IPS-NIHi11 (cell line): ENCODE measurements at places on chromosomes 11 and 22.
A peak's percentile ranks its signal among the peaks of the same experiment; 100 is the strongest.

DNA sequence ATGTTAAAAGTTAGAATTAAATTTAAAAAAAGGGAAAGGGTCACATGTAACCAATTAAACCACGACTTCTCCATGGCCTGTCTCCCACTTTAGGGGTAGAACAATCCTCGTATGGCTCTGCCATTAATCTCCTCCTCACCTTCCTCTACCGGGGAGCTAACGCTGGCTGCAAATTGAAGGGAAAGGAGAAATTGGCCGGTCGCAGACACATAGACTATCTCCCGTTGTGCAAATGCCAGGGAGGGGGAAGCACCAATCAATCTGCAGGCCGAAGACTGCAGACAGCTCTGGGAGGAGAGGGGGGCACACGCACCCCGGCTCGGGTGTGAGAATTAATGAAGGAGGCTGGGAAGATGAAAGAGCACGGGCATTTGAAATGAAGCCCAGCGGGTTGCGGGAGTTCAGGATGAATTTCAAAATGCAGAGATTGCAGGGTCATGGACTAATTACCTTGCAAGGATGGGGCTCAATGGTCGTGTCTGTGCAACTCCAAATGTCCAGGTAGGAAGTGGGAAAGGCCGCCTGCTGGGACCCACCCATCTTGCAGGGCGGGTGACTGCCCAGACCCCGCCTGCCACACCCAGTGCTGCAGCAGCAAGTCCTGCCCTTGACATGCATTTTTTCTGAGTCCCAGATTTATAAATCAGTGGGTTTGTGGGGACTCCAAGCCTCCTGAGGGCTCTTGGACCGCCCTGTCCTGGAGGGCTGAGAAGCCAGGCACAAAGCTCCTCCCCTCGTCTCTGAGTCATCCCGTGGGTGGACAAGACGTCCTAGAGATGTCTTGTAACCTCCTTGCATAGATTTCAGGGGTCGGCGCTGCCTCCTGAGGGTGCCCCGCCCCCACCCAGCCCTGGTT lies 534.2 kb downstream of the TBC1D22A start:
- no peak for DNase-seq

- no peak for DNase-seq
Observed at GRCh38 chr11:126973051-126973450, 27.5 kb downstream of the KIRREL3 start.

- no peak for DNase-seq
Observed at GRCh38 chr11:96448225-96448624, 58.4 kb downstream of the JRKL start.

- DNase-seq = peak; percentile 79
Observed at GRCh38 chr11:22192642-22193347, at the start of gene ANO5. Gene ANO5, plus strand, starts transcription at chr11:22193085. Its CDS starts 408 bp downstream, at chr11:22193493.

DNA sequence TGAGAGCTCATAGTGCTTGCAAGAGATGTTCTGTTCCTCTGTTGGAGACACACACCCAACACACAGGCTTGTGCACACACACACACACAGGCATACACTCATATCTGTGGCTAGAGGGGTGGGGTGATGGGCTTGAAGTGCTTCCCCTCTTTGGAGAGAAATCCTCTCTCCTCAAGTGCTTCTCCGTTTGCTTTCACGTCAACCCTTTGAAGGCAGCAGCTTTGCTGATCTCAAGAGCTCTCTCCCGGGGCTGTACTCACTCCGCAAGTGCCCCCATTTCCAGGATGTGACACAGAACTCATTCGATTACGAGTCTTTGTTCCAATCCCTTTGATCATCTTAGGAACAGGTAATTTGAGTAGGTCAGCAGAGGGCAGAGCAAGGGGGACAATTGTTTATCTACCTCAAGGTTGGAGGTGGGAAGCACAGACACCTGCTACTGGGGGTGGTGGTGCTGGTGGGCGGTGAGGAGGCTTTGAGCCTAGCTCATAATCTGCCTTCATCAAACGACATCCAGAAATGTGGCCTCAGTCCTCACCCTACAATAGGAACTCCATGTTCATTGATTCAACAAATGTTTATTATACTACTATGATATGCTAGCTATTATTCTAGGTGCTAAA lies 529.8 kb upstream of the CADM1 start:
- no peak for DNase-seq

- no peak for DNase-seq
Observed at GRCh38 chr11:82225502-82225901, 508.2 kb downstream of the FAM181B start.

- DNase-seq = no peak
Observed at GRCh38 chr11:19811380-19811779, 98.7 kb downstream of the NAV2 start.

DNA sequence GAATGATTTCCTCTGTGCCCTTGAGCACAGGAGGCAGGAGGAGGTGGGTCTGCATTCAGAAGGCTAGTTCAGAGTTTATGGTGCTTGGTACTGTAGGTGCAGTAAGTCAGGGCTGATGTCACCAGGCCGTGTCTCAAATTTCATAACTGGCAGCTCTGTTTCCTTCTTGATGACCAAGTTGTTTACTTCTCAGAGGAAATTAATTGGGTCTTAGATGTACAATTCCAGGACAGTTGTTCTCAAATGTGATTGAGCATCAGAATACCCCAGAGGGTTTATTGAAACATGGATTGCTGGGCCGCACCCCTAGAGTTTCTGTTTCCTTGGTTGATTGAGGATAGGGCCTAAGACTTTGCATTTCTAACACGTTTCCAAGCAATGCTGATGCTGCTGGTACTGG lies 6.2 kb downstream of the AMOTL1 start:
- no peak for DNase-seq

DNA sequence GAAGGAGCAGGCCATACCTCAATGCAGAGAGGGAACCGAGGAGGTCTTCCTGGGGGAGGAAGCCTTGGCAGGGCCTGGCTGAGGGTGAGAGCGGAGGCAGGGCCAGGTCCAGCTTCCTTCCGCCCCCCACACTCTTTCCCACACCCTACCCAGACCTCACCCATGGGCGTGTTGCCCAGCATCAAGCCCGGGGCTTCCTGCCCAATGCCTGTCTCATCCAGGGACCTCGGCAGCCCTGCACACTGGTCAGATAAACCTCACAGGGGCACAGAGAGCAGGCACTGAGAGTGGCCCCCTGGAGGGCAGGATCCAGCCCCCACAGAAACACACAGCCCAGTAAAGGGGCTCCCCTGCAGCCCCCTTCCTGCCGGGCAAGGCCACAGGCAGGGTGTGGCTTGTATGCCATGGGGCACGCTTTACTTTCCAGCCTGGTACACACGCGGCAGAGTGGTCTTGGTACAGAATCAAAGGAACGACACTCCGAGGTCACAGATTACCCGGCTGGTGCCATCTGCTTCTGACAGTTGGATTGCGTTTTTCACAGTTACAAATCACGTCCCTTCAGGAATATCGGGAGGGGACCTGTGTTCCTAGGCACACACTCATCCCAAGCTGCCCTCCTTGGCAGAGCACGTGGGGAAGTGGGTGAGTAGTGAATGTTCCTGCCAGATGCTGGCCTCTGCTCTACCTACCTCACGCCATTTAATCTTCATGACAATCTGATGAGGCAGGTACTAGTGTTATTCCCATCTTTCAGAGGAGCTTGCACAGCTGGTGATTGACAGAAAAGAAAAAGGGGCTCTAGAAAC lies 20.0 kb upstream of the CD5 start:
- DNase-seq = no peak

DNA sequence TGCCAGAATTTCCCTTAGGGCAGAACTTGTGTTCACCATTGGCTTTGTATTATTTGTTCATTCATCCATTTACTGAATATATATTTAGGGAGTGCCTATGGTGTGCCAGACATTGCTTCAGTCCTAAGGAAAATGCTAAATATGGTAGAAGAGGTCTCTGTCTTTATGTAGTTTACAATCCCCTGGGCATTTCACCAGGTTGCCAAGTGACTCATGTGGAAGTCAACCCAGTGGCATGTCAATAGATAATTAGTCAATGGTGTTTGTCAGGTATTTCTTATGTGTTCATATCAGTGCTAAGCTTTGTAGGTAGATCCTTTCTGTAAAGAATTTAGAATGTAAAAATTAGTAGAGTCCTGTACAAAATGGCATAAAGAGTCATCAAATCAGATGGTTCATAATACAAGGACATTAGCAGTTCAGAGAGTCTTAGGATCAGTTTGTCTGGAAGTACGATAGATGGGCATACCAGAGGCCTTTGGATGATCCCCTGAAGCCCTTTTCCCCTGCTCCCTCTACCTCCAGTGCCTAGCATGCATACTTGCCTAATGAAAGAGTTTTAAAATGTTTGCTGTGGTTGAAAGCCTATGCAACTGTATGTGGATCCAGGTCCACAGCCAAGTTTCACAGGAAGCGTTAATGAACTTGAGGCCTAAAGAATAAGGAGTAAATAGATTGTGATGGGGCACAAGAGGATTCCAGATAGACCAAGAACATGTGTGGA lies 58.5 kb upstream of the SESN3 start:
- DNase-seq = no peak

DNA sequence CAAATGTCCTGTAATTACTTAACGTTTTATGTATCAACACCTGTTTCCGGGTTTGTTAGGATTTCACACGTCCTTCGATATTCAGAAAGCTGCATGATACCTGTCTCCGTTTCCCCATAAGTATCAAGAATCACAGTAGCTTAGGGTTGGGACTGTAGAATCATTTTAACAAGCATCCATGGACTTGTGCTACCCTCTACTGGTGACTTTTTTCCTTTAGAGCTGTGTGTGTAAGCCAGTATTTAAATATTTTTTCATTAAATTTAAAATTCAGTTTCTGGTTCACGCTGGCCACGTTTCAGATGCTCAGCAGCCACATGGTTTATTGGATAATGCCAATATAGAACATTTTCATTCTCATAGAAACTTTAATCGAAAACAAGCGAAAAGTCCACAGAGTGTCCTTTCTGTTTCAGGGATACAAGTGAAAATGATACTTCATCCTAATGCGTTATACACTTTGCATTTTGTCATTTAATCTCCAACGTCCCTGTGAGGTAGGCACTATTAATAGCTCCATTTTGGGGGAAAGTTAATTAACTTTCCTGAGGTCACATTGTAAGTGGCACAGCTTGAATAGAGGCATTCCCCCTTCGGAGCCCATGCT lies 61.5 kb upstream of the SLC25A18 start:
- DNase-seq = peak; percentile 38

DNA sequence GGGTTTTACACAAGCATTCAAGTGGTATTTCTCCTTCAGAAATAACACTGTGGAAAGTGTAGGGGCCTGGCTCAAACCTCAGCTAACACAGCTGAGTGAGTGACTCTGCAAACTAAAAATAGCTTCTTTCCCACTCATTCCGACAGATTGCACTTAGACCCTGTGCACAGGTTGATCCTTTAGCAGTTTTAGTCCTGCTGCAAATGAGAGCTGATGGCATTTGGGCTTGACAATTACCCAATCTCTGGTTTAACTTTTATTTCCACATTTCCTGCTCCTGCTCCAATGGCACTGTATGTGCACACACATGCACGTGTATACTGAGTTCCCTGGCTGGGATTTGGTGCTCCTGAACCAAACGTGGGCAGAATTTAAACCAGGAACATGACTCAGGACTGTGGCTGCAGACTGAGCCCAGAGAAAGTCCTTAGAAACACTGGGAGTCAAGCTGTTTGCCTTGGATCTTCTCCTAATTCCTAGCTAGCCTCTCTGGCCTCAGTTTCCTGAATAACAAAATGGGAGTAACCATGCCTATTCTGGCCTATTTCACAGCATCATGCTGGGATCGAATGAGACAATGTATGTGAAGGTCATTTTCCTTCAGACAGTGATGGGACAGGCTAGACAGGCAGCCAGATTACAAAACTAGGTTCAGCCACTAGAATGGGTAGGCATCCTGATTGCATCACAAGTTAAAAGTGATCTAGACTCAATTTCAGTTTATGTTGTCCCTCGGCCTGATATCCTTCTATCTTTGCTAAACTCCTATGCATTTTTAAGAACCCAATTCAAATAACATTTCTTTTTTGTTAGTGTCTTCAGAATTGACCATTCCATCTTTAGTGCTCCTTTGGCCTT lies 58.2 kb downstream of the SERGEF start:
- no peak for DNase-seq

DNA sequence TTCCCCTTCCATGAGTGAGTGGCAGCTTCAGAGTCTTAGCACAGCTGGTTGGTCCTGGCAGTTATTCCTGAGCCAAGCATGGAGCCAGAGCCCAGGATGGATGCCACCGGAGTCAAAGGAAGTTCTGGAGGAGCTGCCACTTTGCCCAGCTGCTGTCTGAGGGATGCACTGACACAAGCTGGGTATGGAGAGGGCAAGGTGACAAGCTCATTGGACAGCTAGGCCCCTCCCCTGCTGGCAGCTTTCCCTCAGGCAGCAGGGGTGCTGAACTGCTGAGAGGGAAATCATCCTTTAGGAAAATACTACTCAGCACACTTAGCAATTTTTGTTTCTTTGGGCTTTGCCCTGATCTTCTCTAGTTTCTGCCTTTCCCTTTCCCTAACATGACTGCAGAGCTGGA lies 99.3 kb upstream of the SESN3 start:
- peak; percentile 35 for DNase-seq

- no peak for DNase-seq
Observed at GRCh38 chr11:124928942-124929665, 6.7 kb downstream of the HEPACAM start.

GRCh38 chr22:23520863-23521440 lies 59.1 kb downstream of the IGLL1 start:
- DNase-seq = peak; percentile 52

- DNase-seq = peak; percentile 5
Observed at GRCh38 chr22:48744283-48744641, 1083.4 kb downstream of the BRD1 start.

GRCh38 chr11:27383645-27384044 lies 20.6 kb upstream of the CCDC34 start:
- no peak for DNase-seq

DNA sequence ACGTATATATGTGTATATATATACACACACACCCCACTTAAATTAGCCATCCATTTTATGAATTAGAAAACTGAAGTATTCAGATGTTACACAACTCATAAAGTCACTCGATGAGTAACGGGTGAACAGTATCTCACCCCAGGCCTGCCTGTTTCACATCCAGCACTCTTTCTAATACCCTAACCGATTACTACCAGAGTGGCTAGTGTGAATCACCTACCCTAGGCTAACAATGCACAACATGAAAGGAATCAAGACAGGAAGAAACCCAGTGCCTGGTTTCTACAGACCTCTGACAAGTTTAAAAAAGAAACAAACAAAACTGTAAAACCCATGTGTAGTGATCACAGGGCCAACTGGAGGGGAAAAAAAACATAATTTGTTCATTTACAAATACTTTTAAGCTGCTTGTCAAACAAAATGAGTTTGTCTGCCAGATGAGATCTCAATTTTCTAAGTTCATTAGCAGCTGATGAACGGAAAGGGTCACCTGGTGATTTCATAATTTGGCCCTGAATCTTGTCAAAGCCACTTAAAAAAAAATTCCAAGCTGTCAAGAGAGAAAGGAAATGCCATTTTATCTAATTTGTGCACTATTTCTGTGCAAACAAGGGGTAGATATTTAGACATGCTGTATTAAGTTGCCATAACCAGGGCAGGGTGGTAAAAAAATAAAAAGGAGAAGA lies 134.8 kb downstream of the LARGE1 start:
- no peak for DNase-seq

GRCh38 chr11:121059605-121060004 lies 35.7 kb downstream of the TBCEL start:
- DNase-seq = no peak

GRCh38 chr11:118620529-118621070 lies 13.2 kb downstream of the PHLDB1 start:
- DNase-seq = no peak

- no peak for DNase-seq
Observed at GRCh38 chr11:113817162-113817561, 37.6 kb downstream of the CLDN25 start.

- DNase-seq = no peak
Observed at GRCh38 chr22:27842669-27843431, 41.3 kb upstream of the MN1 start.

- DNase-seq = no peak
Observed at GRCh38 chr22:30041881-30042280, 38.4 kb upstream of the HORMAD2 start.
